ENCODE measurements at places on chromosomes 4 and X.

GRCh38 chr4:6894528-6895498, 14.8 kb upstream of the TBC1D14 start:
- no peak for DNase-seq

DNA sequence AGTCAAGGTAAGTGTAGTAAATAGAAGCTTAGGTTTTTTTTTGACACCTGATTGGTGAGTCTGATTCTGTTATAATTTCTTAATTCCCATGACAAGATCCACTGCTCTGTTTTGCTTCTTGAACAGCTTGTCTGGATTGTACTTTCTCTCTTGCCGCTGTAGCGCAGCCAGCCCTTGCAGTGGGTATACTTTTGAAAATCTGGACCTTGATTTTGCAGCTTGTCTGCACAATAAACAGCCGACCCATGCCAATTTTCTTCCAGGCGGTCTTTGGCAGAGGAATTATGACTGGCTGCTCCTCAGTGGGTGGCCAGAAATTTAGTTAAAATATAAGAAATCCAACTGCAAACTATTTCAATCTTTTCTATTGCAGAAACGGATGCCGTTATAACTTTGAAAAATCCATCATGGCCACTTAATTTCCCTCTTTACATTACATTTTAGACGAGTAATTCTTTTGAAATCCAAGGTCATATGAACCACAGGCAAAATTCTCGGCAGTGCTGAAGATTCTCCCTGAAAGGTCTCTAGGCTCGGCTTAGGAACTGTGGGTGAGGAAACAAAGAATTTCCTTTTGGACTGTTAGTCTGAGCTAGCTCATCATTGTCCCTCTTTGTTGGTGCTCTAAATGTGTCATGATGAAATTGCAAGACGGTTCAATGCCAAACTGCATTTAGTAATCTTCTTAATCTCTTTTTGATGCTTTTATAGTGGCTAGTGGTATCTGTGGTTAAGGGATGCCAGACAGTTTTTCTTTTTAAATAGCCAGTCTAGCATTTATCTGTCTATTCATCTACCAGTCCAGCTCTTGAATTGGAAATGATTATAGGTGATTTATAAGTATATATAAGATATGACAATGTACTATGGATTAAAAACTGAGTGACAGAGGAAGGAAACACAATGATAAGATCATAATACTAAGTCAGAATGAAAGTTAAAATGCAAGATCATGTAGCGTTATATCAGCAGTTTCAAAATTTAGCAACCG, 31.5 kb upstream of the PTTG2 start:
- no peak for DNase-seq

- DNase-seq: no peak
Observed at GRCh38 chr4:12583275-12583674, 900.9 kb downstream of the RAB28 start.

DNA sequence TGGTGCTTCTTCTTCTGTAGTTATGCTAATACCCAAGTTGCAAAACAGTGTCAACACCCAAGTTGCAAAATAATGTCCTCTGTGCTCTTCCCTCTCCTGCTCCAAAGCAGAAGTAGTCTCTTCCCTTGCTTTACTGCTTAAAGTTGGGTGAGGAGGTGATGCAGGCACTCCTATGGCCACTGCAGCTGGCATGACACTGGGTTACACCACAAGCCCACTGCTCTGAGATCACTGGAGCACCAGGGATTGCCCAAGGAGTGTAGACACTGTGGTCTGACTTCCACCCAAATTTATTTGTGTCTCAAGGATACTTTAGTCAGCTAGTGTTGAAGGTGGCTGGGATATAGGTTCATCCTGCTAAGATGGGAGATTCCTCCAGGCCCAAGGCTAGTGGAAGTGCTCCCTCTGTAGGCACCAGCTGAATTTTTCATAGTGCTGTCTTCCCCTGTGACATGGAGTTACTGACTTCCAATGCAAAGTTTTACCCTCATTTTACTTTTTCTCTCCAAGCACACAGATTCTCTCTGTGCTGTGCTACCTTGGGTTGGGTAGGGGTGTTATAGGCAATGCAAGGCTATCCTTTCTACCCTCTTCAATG, 196.2 kb upstream of the TENT5D start:
- no peak for DNase-seq

DNA sequence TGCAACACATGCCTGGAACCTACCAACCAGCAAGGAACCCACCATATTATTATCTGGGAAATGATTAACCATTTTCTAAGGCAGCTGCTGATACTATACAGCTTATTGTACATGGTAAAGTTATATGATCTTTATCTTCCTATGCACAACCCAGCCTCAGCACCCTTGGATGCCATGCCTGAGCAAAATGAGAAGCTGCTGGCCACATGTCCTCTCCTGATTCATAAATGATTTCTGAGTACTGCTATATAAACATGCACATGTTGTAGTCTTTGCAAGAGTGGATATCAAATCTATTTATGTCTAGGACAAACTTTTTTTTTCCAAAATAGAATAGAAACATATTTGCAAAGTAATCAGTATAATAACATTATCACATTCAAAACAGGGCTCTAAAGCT, 1043.6 kb downstream of the CCSER1 start:
- no peak for DNase-seq

GRCh38 chr4:184689681-184690080, 40.1 kb downstream of the PRIMPOL start:
- DNase-seq: no peak

GRCh38 chrX:41781500-41781899, 57.5 kb downstream of the GPR82 start:
- DNase-seq: no peak

DNA sequence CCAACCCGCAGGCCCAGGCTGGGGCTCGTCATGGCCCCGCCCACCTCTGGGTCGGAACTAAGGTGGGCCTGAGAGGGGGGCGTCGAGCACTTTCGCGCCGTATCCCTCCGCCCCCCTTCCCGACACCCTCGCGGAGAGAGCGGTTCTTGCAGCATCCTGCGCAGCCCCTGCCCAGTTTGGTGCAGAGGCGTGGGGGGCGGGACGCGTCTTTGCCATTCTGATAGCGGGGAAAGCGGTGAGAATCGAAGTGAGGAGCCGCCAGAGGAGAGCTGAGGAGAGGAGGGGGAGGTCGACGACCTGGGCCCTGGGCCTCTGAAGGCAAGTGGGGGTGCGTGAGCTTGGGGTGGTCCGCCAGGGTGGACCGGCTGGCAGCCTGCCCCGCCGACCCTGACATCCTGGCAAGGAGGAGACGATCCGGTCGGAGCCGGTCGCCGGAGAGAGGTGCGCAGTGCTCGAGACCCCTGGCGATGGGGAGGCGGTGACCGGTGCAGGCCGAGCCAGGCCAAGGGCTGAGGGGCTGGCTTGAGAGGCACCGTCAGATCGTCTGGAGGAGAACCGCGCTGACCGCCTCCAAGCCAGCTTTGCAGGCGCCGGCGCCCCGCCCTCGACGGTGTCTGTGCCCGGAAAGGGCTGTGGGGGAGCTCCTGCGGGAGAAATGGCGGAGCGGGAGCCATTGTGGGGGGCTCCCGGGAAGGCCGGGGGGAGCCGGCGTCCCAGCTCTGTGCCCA, 25.5 kb downstream of the GPRASP3 start:
- DNase-seq: no peak

DNA sequence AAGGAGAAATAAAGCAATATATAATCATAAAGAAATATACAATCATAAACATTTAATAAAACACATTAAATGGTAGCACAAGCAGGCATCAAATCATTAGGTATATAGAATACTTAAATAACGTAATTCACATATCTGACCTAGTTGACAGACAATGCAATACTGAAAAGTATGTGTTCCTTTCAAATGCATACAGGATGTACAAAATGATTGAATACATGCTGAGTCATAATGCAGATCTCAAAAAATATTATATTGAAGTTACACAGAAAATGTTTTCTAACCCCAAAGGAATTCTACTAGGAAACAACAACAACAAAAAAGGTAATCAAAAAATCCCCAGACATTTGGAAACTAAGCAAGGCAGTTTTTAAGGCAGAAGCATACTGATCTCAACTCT, 1072.0 kb upstream of the INTU start:
- no peak for DNase-seq

GRCh38 chrX:11215191-11215921, 77.9 kb upstream of the AMELX start:
- no peak for DNase-seq

DNA sequence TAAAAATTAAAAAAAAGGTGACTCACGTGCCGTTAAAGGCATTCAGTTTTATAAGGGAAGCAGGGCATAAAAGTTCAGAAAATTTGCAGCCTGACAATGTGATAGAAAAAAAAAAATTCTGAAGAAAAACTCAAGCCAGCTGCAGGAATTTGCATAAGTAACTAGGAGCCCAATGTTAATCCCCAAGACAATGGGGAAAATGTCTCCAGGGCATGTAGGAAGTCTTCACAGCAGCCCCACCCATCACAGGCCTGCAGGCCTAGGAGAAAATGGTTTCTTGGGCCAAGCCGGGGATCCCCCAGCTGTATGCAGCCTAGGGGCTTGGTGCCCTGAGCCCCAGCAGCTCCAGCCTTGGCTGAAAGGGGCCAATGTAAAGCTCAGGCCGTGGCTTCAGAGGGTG, 31.2 kb downstream of the CHM start:
- DNase-seq: no peak

DNA sequence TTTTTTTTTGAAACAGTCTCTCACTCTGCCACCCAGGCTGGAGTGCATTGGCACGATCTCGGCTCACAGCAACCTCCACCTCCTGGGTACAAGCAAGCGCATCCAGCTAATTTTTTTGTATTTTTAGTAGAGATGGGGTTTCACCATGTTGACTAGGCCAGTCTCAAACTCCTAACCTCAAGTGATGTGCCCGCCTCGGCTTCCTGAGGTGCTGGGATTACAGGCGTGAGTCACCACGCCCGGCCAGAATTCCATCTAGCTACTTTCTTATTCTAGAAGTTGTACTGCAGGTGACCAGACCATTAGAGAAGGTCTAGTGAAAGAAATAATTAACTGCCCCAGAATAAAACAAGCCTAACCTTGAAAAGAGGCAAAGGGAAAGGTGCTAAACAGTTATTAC, 2.3 kb downstream of the LRBA start:
- no peak for DNase-seq

DNA sequence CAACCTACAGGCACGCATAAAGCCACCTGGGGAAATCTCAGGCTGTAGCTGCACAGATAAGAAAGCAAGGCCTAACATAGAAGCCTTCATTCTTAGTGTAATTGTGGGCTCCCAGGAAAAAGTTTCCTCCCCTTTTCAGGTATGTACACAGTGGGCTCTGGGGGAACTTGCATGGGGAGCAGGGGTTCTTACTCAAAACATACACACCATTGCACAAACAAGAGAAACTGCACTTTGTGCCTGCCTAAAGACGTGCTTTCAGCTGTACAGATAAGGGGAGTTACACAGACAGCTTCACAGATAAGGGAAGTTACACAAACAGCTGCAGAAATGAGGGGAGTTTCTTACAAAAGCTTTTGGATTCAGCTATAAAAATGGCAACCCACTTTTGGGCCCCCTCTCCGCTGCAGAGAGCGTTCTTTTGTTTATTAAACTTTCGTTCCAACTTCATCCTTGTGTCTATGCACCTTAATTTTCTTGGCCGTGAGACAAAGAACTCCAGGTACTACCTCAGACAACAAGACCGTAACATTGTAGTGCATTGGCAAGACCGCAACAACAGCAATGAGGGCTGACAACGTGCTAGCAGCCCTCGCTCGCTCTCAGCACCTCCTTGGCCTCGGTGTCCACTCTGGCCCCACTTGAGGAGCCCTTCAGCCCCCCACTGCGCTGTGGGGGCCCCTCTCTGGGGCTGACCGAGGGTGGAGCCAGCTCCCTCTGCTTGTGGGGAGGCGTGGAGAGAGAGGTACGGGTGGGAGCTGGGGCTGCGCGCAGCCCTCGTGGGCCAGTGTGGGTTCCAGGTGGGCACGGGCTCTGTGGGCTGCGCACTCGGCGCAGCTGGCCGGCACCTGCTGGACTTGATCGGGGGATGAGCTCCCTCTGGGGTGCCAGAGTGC, 317.5 kb downstream of the RAPGEF2 start:
- DNase-seq: no peak

DNA sequence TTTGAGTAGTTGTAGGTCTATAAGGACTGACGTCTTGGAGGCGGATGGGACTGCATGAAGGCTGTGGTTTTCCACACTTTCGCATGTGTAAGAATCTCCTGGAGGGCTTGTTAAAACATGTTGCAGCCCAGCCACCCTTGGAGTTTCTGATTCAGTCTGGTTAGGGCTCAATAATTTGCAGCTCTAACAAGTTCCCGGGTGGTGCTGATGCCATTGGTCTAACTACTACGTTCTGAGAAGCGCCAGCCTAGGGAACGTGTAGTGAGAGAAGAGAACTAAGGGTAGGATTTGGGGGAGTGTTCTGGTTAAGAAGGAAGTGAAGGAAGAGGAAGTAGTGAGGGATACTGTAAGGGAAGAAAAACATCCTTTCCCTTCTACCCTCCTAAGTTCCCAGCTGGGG, 138.9 kb downstream of the LARP7 start:
- DNase-seq: no peak

- DNase-seq: peak; percentile 90
Observed at GRCh38 chrX:49163555-49164419, 1.2 kb downstream of the MAGIX start.

DNA sequence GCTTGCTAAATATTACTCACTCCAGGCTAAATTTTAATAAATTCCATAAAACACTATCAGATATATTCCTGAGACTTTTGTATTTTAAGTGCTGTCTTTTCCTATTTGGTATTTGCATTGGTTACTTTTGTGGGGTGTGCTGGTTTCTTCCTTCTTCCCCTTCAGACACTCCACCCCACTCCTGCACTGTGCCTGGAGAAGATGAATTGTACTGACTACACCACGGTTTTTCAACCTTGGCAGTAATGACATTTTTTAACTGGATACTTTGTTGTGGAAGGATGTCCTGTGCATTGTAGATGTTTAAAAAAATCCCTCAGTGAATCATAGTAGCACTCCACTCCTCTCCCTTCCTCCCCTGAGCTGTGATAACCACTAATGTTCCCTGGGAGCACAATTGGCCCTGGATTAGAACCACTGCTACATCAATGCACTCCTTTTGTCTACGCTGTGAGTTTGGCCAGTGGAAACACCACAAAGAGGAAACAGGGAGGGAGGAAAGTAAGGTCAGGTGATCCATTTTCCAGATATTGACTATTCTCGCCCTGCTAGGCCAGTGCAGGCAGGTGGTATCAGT, 36.3 kb downstream of the SNCA start:
- no peak for DNase-seq

DNA sequence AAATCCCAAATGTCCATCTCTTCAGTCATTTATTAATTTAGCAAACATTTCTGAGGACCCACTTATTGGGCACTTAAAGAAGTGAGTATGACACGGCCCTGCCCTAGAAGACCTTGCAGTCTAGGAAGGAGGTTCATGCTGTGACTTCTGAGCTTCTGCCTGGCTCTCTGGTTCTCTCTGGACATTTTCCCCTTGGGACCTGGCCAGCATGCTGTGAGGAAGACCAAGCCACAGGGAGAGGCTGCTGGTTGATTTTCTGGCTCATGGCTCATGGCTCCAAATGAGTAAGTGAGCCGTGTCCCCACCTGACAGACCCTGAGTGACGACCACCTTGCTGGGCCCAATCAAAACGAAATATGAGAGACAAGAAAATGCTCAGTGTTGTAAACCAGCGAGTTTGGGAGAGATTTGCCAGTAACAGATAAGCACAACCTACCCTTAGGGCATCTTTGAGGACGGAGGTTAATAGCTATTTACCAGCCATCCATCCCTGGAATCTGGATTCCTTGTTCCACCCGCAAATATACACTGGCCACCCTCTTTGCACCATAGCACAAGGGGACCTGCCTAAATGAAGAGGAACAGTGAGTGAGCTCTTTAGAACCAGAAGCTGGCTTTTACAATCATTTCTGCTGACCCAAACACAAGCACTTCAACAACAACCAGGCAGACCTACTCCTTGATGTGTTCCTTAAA, 876 bp downstream of the MPP1 start:
- no peak for DNase-seq

- DNase-seq: no peak
Observed at GRCh38 chr4:136664988-136665387, 867.3 kb downstream of the PCDH18 start.

Data from tibial nerve (tissue), 4 donors.